ENCODE measurements at places on chromosomes 6 and 20. TPM values are rescaled to one million over a fixed set of nuclear protein-coding genes. Genes with fewer than 3 reads are reported as not detected.

DNA sequence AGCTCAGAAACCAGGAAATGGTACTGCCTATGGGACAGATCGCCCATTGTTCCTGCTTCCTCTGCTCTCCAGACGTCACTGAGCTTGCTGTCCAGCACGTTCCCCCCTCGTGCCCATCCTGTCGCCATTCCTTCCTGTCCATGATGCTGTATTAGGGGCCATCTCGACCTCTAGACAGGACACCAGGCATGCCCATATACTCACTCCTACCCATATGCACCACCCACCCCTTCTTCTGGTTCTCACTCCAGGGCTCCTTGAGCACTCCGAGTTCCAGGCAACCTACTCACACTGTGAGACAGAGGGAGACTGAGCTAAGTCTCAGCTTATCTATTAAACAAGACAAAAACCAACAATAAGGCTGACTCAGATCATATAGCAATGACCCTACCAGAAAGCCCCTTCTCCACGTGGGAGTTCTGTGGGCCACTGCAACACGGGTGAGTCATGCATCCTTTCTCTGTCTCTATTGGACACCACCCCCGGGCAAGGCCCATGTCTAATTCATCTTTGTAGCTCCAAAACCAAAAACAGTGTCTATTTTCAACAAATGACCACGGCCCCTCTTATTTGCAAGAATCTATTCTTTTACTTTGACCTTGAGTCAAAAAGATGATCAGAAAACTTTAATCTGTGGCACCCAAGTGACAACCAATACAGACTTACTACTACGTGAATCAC is 65.7 kb downstream of the PSMG4 start:
- DNase-seq: no peak

DNA sequence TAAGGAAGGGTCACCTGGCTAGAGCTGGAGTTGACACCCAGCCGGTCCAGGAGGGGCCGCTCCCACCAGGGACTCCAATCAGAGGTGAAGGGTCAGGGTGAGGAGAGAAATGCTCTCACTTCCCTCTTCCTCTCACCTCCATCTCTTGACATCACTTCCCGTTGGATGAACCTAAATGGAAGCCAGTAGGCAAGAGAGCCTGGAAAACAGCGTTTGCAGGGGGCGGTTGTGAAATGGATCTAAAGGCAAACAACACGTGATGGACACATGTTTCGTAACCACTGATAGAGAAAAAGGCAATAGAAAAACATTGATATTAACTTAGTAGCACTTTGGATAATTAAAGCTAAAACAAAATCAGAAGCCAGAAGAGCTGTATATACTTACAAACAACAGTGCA is 105.6 kb upstream of the FOXA2 start:
- DNase-seq: no peak

DNA sequence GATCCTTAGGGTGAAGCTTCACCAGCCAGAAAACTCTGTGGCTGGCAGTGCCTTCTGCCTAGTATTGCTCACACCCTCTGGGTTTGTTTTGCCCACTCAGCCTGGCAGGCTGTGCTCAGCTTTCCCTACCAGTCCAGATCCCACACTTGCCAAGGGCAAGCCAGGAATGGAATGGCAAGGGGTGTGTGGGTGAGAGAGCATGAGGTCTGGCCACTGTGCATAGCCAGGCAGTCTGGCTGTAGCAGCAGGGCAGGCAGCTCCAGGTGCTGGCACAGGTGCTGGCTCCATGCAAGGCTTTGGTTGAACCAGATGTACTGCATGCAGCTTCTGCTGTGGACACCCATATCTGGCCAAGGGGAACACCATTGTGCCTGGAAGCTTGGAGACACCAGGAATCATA is 1720.3 kb downstream of the HACE1 start:
- no peak for DNase-seq

GRCh38 chr20:37376324-37376723 is 30.4 kb downstream of the SRC start:
- no peak for DNase-seq

DNA sequence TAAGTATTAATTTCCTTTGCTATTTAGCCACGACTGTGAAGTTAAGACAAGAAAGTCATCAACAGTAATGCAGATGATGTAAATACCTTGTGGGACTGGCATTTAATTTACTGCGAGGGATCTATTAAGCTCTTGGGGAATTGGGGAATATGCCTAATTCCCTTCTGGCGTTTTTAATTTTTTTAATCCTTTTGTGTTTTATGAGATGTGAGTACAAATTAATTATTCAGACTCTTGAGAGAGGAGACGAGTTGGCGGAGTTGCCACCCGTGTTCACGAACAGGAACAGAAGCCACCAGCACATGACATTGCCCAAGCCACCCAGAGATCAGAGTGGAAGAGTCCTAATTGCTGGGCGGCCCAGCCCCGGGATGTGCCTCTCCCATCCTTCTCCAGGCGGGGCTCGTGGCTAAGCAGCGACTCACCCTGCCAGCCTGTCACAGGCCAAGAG is 533 bp upstream of the CRYBG1 start:
- DNase-seq: no peak

DNA sequence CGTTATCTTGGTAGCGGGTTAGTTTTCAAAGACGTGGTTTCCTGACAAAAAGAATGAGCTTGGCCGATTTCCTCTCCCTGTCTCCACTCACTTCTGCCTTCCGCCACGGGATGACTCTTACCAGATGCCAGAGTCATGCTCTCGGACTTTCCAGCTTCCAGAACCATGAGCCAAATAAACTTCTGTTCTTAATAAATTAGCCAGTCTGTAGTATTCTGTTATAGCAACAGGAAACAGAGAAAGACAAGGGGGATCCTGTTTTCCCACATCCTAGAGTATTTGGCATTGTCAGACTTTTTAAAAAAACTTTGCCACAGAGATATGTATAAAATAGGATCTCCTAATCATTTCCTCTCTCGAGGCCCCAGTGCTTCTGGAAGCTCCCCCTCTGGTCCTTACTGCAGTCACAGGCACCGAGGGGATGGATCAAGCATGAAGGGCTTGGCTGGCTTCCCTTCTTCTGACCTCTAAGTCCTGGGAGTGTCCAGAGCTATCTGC is 84.9 kb upstream of the NAA20 start:
- DNase-seq: no peak

Gene GPR6
- total RNA-seq: not detected

Gene HLA-DQA1
- 8.6 TPM for total RNA-seq

Data from suprapubic skin (tissue), 4 donors.